ENCODE measurements at places on chromosomes 7 and 10. TPM values are rescaled to one million over a fixed set of nuclear protein-coding genes. Genes with fewer than 3 reads are reported as not detected.

The TMEM106B gene
- total RNA-seq: 73.1 TPM

The PIK3AP1 gene
- 0.36 TPM for total RNA-seq

The ABCC2 gene
- 1.8 TPM for total RNA-seq

The GRID1 gene
- not detected for total RNA-seq

The NRG3 gene
- not detected for total RNA-seq

The ATOH7 gene
- total RNA-seq: not detected

The TET1 gene
- 4.0 TPM for total RNA-seq

The NRAP gene
- not detected for total RNA-seq

The PKD2L1 gene
- total RNA-seq: not detected

The NUB1 gene
- total RNA-seq: 48.9 TPM

The TCAF1 gene
- total RNA-seq: 57.2 TPM

The MYOF gene
- 352 TPM for total RNA-seq

The OR2AE1 gene
- 0.72 TPM for total RNA-seq

The RGR gene
- not detected for total RNA-seq

The TNS3 gene
- total RNA-seq: 67.3 TPM

The DPP6 gene
- not detected for total RNA-seq

The VPS41 gene
- total RNA-seq: 107 TPM

The HOGA1 gene
- total RNA-seq: 2.7 TPM

The NME8 gene
- not detected for total RNA-seq

The SEPHS1 gene
- 37.4 TPM for total RNA-seq

The UCMA gene
- not detected for total RNA-seq

The MACROH2A2 gene
- total RNA-seq: 13.8 TPM

The SPDYE16 gene
- total RNA-seq: 0.36 TPM

The SPDYE2B gene
- total RNA-seq: not detected

The GDF2 gene
- not detected for total RNA-seq

The PNLIPRP3 gene
- total RNA-seq: 0.59 TPM

The MAGI2 gene
- total RNA-seq: 24.8 TPM

The AMZ1 gene
- 2.5 TPM for total RNA-seq

The IL6 gene
- 37.4 TPM for total RNA-seq

The CYP2C19 gene
- not detected for total RNA-seq

The AUTS2 gene
- total RNA-seq: 17.4 TPM

The NUTM2B gene
- 0.88 TPM for total RNA-seq

The POLR2J gene
- total RNA-seq: 27.9 TPM

The ARID5B gene
- total RNA-seq: 94.1 TPM

The INA gene
- total RNA-seq: 0.29 TPM

The SLC26A5 gene
- total RNA-seq: not detected

The GPR158 gene
- under 0.01 TPM for total RNA-seq

The ABCB4 gene
- total RNA-seq: under 0.01 TPM

The GLCCI1 gene
- total RNA-seq: 9.1 TPM

The SH2D4B gene
- not detected for total RNA-seq

The TUBGCP2 gene
- 60.8 TPM for total RNA-seq

The GIMAP8 gene
- total RNA-seq: not detected

The AQP1 gene
- 0.59 TPM for total RNA-seq

The PPP1R3C gene
- 73.4 TPM for total RNA-seq

Measured in osteoblast (primary cell).